Dermis microvascular lymphatic vessel endothelial cell (primary cell): ENCODE measurements at places on chromosomes 12 and 14. TPM values are rescaled to one million over a fixed set of nuclear protein-coding genes. Genes with fewer than 3 reads are reported as not detected.

DNA sequence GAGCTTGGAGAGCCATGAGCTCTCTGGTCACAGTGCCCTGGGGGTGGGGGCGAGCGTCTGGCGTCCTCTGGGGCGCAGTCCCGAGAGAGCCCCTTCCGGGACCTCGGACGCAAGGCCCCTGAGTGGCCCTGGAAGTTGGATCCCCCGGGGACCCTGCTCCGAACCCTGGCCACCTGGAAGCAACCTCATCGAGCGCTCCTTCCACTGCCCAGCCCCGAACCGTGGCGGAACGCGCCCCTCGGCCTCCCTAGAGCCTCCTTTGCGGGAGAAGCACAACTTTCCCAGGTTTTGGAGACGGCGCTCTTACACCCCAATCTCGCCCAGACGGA, 1.2 kb downstream of the NOS1 start:
- no peak for DNase-seq

GRCh38 chr14:100045642-100046344, 19.4 kb upstream of the EVL start:
- no peak for DNase-seq

DNA sequence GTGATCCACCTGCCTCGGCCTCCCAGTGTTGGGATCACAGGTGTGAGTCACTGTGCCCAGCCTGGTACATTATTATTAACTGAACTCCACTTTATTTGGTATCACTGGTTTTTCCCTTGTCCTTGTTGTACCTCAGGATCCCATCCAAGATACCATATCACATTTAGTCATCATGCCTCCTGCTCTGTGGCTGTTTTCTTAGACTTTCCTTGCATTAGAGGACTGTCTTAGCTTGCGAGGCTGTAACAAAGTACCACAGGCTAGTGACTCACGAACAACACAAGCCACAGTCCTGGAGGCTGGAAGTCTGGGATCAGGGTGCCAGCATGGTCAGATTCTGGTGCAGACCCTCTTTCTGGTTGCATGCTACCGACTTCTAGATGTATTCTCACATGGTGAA, 12.2 kb downstream of the KLC1 start:
- DNase-seq, result no peak

DNA sequence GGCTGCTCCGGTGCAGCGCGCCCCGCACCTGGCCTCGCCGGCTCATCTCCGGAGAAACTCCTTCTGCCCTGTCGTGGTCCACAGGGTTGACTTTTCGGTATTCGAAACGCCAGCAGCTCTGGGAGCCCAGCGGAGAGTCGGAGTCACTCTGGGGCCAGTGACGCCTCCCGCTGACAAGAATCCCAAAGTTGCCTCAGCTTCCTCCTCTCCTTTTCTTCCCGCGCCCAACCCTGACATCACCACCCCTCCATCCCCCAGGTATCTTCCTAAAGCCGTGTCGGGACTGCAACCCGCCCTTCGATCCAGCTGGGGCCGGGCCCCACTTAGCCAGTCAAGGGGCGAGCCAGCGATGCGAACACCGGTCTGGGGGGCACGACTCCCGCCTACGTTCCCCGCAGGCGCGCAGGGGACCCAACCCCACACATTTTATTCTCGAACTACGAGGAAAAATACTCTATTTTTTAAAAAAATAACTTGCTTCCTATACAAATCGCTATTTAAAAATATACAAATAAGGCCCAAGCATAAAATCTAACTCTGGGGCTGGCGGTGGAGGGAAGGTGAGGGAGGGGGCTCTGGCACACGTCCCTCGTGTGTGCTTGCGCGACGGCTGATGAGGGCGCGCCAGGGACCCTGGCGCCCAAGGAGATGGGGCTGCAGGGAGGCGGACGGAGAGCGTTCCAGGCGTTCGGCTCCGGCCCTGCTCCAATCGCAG, 2.1 kb downstream of the NKX2-8 start:
- DNase-seq, result no peak

DNA sequence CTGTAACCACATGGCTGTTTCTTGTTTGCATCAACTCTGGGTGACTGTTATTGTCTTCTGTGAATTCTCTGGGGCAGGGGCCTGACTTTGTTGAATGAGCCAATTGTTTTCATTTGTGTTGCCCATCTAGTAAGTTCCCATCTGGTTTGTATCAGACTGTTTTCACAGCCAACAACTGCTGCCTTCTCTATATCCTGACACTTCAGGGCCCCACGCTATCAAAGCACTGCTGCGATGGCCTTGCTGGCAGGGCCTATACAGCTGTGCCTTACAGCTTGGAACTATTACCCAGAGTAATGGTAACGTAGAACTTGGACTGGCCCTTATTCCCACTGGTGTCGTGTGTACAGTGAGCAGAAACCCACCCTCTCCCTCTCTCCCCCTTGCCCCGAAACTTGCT, 104.3 kb upstream of the DACT1 start:
- peak; percentile 74 for DNase-seq

The FSCB gene
- not detected in 2 replicates for total RNA-seq
